ENCODE measurements at places on chromosomes 1 and 21. TPM values are rescaled to one million over a fixed set of nuclear protein-coding genes. Genes with fewer than 3 reads are reported as not detected.

The CD34 gene
- 10.2 TPM for polyA plus RNA-seq

The EPHX1 gene
- 90.7 TPM for polyA plus RNA-seq

The IGSF5 gene
- polyA plus RNA-seq: not detected

The ADGRB2 gene
- 0.51 TPM for polyA plus RNA-seq

The RAB25 gene
- 470 TPM for polyA plus RNA-seq

The NBPF6 gene
- polyA plus RNA-seq: not detected

The NOS1AP gene
- 0.53 TPM for polyA plus RNA-seq

The DNALI1 gene
- 1.3 TPM for polyA plus RNA-seq

The COA6 gene
- polyA plus RNA-seq: 52.2 TPM

The SHISAL2A gene
- 0.16 TPM for polyA plus RNA-seq

The COPA gene
- 45.1 TPM for polyA plus RNA-seq

The BRDT gene
- not detected for polyA plus RNA-seq

The NTPCR gene
- 45.7 TPM for polyA plus RNA-seq

The MPC2 gene
- polyA plus RNA-seq: 34.2 TPM

The NPHS2 gene
- polyA plus RNA-seq: not detected
